ENCODE measurements at places on chromosomes 5 and 9.

DNA sequence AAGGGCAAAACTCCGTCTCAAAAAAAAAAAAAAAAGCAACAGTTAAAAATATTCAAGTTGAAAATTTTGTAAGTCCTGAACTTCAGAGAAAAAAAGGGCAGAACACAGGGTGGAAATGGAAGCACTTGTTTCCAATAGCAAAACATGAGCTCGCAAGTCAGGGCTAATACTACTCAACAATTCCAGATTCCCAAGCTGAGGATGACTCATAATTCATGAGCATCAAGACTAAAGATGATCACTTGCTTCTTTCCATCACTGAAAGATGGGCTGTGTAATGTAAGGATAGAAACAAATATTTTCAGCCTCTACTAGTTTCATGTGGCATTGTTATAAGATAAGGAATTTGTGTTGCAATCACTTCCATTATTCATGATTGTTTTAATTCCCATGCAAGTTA lies 33.5 kb upstream of the FST start:
- DNase-seq, result peak; percentile 44

GRCh38 chr5:115460472-115460871 lies 84.1 kb downstream of the FEM1C start:
- DNase-seq, result peak; percentile 96

DNA sequence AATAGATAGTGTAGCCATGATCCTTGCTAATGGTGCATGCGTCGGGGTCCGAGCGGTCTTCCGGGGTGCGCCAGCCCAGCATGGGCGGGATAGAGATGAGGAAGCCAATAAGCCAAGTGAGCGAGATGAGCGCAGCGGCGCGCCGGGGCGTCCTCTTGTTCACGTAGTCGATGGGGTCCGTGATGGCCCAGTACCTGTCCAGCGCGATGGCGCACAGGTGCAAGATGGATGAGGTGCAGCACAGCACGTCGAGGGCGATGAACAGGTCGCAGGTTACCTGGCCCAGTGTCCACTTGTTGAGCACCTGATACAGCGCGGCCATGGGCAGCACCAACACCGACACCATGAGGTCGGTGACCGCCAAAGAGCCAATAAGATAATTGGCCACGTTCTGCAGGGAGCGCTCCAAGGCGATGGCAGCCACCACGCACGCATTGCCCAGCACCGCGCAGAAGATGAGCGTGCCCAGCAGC lies 1.1 kb downstream of the HTR1A start:
- no peak for DNase-seq

- DNase-seq, result no peak
Measured at GRCh38 chr5:131570757-131571156, 64.3 kb downstream of the RAPGEF6 start.

- no peak for DNase-seq
Measured at GRCh38 chr5:135232958-135233357, 166.1 kb downstream of the MACROH2A1 start.

DNA sequence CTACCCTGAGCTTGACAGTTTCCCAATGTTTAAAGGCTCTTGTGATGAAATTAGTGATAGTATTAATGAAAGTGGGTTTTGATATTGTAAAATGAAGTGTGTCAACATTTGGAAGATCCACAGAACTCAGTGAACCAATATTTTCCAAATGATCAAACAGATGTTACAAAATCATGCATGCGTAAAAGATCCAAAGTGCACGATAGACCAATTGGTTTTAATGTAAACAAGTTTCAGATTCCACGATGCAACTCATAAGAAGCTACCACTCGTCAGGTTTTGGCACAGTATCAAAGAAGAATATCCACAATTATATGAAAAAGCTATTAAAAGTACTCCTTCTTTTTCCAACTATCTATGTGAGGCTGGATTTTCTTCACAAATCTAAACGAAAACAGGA lies 82.3 kb downstream of the SLC38A9 start:
- DNase-seq, result peak; percentile 28

- peak; percentile 71 for DNase-seq
Measured at GRCh38 chr5:167050568-167051401, 1240.7 kb upstream of the WWC1 start.

- no peak for DNase-seq
Measured at GRCh38 chr9:14633148-14633547, 60.1 kb downstream of the ZDHHC21 start.

GRCh38 chr5:114387433-114387832 lies 25.6 kb downstream of the KCNN2 start:
- DNase-seq, result no peak

GRCh38 chr9:114989600-114990410 lies 59.4 kb upstream of the TNFSF8 start:
- DNase-seq, result no peak

GRCh38 chr9:114417511-114417910 lies 29.7 kb upstream of the AKNA start:
- peak; percentile 55 for DNase-seq

GRCh38 chr5:34609951-34610441 lies 46.1 kb upstream of the RAI14 start:
- DNase-seq, result no peak

- DNase-seq, result no peak
Measured at GRCh38 chr5:137405393-137405792, 93.7 kb downstream of the SPOCK1 start.

DNA sequence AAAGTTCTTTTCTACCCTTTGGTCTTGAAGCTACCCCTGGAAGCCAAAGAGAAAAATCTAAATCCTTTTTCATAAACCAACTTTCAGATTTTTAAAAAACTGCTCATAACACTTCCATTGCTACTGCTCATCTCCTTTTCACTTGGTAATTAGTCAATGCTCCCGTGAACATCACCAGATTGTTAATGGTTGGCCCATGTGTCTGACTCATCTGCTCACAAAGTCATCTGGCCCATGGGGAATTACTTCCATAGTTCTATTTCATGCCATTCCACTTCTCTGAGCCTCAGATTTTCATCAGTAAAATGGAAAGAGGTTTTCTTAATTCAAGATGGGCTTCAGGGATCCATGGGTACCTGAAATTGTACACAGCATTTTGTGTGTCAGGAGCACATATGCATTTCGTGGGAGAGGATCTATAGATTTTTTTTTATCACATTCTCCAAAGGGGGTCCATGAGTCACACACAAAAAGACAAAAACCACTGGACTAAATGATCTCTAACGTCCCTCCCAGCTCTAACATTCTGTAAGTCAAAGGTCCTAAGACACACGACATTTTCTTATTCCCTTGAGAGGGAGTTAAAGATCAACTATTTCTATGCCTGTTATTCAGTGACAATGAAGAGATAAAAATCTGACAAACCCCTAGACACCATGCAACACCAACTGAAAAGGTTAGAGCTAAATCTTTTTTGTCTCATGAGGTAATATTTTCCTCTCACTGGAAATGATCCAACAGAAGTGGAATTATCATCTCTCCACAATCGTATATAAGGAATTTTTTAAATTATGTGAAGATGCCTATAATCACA lies 75.4 kb downstream of the TEX10 start:
- DNase-seq, result peak; percentile 91

- no peak for DNase-seq
Measured at GRCh38 chr5:37893434-37894134, 53.7 kb upstream of the GDNF start.

GRCh38 chr5:91151947-91152346 lies 231.2 kb downstream of the ARRDC3 start:
- DNase-seq, result peak; percentile 87

- DNase-seq, result no peak
Measured at GRCh38 chr5:58113172-58113571, 346.7 kb downstream of the PLK2 start.

- no peak for DNase-seq
Measured at GRCh38 chr5:65805089-65805488, 83.1 kb downstream of the NLN start.

DNA sequence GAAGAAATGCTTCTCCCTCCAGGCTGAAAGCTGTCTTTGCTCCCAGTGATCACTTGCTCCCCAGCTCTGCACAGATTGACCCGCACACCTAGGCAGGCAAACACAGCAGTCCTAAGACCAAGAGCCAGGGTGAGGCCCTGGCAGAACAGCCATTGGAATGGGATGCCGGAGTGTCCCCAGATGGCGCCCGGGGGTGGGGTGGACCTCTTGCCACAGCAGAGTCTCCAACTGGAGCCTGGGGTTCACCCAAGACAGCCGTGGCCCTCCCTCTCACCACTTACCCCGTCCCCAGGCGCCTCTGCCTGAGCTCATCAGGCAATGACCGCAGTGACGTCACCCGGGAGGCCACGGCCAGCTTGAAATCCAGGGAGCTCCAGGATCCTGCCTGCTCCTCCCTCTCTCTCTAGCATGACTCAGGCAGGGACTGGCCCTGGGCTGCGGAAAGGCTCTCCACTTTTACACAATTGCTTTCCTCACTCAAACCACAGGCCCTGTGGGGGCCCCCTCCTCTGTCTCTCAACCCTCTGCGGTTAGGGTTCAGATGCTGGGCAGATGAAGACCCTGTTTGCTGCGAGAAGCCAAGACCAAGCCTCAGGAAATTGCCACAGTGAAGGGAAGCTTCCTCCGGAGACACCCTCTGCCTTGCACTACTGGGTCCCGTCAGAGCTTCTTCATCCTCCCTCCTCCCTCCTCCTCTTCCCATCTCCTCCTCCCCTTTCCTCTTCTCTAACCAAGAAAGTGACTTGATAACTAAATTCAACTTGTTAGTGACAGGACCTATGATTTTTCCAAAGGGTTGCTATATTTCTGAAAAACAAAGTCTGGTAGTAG lies 24.3 kb upstream of the PTGES start:
- DNase-seq, result peak; percentile 100

DNA sequence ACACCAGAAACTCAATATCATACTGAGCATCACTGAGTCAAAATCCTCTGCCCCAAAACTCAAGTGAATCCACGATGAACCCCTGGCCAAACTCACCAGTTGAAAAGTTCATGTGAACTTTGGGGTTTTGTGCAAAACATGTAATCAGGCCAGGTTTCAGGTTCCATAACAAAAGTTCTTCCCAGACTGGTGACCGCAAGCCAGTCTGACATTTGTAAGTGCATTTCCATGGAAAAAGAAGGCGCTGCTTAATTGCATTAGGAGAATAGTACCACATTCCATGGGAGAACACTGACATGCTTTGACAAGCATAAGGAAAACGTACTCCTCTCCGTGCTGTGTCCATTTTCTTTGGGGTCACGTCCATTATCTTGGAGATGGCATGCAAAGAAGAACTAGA lies 567.0 kb downstream of the BNC2 start:
- no peak for DNase-seq

DNA sequence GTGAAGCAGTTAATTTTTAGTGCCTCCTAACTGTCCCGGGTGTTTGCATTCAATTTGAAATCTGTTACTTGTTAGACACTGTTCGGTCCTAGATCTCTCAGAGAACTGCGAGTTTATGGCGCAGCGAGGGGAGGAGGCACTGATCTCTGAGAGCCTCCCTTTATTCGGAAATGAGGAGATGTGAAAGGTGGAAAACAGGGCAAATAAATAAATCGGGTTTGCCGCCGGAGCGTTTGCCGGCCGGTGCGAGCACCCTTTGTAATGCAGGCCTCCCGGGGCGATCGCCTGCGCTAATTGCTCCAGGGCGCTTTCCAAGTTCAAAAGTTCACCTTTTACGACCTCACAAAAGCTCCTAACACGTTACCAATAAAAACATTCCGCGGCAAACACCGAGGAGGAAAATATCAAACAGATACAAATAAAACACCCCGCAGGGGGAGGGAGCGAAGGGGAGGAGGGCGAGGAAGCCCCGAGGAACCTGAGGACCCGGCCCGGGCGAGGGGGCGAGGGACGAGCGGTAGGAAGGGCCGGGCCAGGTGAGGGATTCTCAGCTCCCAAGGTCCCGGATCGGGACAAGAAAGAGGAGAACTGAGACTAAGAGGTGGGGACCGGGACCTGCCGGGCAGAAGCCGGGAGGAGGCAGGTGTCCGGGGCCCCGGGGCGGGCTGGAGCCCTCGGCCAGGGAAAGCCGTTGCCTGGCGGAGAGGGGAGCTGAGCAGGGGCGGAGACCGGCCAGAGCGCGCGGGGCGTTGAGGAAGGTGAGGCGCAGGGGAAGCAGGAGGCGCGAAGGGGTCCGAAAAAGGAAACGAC lies 1.4 kb downstream of the NR6A1 start:
- DNase-seq, result no peak

DNA sequence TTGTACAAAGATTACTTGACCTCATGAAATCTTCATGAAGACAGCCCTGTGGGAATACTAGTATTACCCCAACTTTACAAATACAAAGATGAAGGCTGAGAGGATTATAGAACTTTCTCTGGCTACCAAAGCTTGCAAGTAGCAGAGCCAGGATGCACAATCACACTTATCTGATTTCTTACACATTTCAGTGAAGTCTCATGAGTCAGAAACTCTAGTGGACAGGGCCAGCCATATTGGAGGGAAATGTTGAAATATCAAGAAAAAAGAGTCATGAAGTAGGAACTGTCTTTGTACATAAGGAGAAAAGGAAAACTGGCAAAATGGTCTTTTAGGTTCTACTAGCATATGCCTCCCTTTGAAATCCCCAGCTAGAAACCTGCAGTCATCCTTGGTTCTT lies 369.6 kb upstream of the WWC1 start:
- no peak for DNase-seq

GRCh38 chr5:73355108-73355507 lies 93.5 kb downstream of the FOXD1 start:
- DNase-seq, result no peak

DNA sequence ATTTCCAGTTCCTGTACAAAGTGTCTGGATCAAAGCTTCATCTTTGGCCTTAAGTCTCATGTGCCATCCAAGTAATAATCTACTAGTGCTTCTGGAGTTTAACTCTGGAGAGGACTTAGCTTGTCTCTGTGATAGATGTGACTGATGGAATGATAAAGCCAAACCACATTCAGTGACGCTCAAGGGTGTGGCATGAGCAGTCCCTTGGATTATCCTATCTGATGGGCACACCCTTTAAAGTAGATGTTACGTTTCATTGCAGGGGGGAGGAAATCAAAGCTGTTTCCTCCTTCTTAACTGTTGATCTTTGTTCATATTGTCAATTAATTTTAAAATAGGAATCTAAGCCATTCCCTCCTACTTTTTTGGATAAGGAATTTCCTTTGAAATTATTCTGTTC lies 8.5 kb upstream of the EGFLAM start:
- no peak for DNase-seq

DNA sequence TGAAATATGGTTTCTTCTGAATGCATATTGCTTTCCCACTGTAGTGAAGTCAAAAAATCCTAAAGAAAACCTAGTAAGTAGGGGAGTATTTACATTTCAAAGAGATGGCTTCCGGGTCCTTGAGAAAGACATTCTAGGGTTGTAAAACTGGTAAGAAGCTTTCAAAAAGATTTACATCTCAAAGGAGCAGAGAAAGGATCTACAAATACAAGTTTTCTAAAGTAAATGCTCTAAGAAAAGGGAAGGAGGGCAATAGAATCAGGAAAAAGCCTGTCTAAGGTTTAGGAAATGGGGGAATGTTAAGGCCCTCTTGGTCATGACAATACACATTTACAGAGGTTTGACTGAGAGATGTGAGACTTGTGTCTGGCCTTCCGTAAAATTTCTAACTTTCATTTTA lies 16.7 kb upstream of the TRPC7 start:
- DNase-seq, result no peak

DNA sequence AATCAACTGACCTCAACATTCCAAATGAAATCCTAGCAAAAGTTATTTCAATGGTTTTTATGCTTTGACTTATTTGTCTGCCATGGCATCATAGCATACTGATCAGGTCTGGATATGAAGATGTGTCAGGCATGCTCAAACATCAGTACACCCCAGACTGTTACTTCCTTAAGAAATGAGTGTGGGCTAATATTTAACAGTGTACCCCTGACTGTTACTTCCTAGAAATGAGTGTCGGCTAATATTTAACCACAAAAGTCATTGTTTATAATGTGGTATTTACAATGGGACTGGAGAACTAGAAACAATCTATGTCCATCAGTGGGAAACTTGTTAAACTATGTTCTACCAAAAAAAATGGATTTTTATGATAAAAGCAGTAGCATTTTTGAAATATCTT lies 38.1 kb upstream of the HNRNPA0 start:
- no peak for DNase-seq

Measured in fibroblast of mammary gland (primary cell).